Type B pancreatic cell (in vitro differentiated cells): ENCODE measurements at places on chromosomes 3 and 15. TPM values are rescaled to one million over a fixed set of nuclear protein-coding genes. Genes with fewer than 3 reads are reported as not detected.

The RAD51 gene
- total RNA-seq: 15.7 and 20.5 TPM in 2 replicates

The PLOD2 gene
- 24.7 and 35.0 TPM in 2 replicates for total RNA-seq

The GREM1 gene
- total RNA-seq: 2.5 and 56.6 TPM in 2 replicates

The FAM81A gene
- 0.67 and 1.4 TPM in 2 replicates for total RNA-seq

The IGDCC3 gene
- 18.8 and 169 TPM in 2 replicates for total RNA-seq

The LHFPL4 gene
- 1.7 and 3.5 TPM in 2 replicates for total RNA-seq

The AADACL2 gene
- 11.7 and 43.6 TPM in 2 replicates for total RNA-seq

The SPTSSB gene
- 28.8 and 69.1 TPM in 2 replicates for total RNA-seq

The MCTP2 gene
- total RNA-seq: 4.8 and 10.5 TPM in 2 replicates

The CYP1A2 gene
- total RNA-seq: 1.6 TPM in 1 of 2 replicates, not detected in the other

The TMA7 gene
- total RNA-seq: 268 and 281 TPM in 2 replicates

The RGMA gene
- 37.0 and 41.6 TPM in 2 replicates for total RNA-seq

The ARGFX gene
- total RNA-seq: not detected in 2 replicates

The CCRL2 gene
- total RNA-seq: 0.17 and 0.34 TPM in 2 replicates

The BCHE gene
- 0.81 and 7.1 TPM in 2 replicates for total RNA-seq

The FRMD4B gene
- 37.4 and 38.7 TPM in 2 replicates for total RNA-seq

The MON1A gene
- total RNA-seq: 8.8 and 9.2 TPM in 2 replicates

The SLC9C1 gene
- total RNA-seq: 0.48 and 0.99 TPM in 2 replicates

The FES gene
- 3.1 TPM in 2 replicates for total RNA-seq

The DLEC1 gene
- total RNA-seq: 0.76 and 3.2 TPM in 2 replicates

The IQCB1 gene
- 31.2 and 31.6 TPM in 2 replicates for total RNA-seq

The CACNA1D gene
- total RNA-seq: 10.1 and 17.4 TPM in 2 replicates

The GNB5 gene
- total RNA-seq: 12.6 and 19.9 TPM in 2 replicates

The NMNAT3 gene
- total RNA-seq: 7.1 and 9.1 TPM in 2 replicates

The P4HTM gene
- total RNA-seq: 47.4 and 54.8 TPM in 2 replicates
